ENCODE measurements at places on chromosomes 13 and 19.
A peak's percentile ranks its signal among the peaks of the same experiment; 100 is the strongest.

DNA sequence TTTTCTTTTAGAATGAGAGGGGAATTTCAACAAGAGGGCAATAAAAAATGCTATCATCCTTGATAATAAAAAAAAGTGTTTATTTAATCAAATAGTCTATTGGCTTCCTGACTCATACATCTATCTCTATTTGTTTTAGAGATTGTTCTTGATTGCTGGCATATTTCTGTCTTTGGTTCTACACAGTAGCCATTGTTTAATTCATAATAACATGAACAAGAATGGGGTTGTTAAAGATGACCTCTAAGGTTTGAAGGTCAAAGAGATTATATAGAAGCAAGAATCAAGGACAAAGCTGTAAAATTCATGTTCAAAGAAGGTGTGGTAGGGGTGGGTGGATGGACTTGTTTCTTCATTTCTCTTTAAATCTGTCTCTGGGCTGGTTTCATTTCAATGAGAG lies 166.0 kb upstream of the KLF12 start:
- no peak for DNase-seq

- no peak for DNase-seq
These were observed 4.3 kb downstream of the SOX1 start for GRCh38 chr13:112071102-112071722.

DNA sequence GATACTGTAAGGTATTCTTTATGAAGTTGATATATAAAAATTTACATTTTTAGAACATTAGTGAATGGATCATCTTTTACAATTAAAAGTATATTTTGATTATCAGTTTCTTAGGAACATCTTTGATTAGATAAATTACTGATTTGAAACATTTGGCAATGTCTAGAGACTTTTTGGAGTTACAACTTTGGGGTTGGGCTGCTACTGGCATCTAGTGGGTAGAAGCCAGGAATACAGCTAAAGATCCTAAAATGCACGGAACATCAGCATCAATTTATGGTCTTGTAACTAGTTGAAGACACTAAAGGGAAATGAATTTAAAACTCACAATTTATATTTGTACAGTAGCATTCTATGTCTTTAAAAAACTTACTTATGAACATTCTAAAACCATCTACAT lies 19.9 kb downstream of the POMP start:
- DNase-seq: no peak

DNA sequence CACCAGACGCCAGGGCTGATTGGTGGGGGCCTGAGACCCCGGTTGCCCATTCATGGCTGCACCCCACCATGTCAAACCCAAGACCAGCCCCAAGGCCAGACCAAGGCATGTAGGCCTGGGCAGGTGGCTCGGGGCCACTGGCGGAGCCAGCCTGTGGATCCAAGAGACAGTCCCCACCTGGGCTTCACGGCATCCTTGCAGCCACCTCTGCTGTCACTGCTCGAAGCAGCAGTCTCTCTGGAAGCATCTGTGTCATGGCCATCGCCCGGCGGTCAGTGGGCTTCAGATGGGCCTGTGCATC lies 3.8 kb upstream of the TEKTIP1 start:
- no peak for DNase-seq

DNA sequence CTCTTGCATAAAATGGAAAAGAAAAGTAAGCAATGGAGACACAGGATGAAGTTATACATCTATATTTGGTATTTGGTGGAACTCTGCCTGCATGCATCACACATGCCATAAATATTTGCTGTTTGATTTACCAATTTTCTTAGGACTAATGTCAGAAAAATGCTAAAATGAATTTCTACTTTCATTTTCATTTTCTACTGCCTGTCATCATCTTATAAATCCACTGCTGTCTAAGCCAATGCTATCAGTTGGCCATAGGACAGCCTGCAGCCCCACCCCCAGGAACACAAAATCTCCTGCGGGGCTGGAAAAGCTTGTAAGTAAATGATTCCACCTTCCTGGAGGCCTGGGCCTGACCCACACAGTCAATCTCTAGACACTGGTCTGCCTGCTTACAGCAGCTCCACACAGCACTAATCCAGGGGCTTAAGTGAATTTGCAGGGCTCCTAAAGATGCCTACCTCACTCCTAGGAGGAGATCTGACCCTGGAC lies 122.0 kb downstream of the ENOX1 start:
- peak; percentile 4 for DNase-seq

- DNase-seq: no peak
These were observed 1.1 kb upstream of the NEK3 start for GRCh38 chr13:52160506-52160905.

GRCh38 chr19:52296400-52296772 lies 583 bp upstream of the ZNF480 start:
- no peak for DNase-seq

GRCh38 chr13:61136515-61136914 lies 279.1 kb downstream of the PCDH20 start:
- no peak for DNase-seq

- DNase-seq: no peak
These were observed 25.2 kb upstream of the ARGLU1 start for GRCh38 chr13:106593132-106593531.

DNA sequence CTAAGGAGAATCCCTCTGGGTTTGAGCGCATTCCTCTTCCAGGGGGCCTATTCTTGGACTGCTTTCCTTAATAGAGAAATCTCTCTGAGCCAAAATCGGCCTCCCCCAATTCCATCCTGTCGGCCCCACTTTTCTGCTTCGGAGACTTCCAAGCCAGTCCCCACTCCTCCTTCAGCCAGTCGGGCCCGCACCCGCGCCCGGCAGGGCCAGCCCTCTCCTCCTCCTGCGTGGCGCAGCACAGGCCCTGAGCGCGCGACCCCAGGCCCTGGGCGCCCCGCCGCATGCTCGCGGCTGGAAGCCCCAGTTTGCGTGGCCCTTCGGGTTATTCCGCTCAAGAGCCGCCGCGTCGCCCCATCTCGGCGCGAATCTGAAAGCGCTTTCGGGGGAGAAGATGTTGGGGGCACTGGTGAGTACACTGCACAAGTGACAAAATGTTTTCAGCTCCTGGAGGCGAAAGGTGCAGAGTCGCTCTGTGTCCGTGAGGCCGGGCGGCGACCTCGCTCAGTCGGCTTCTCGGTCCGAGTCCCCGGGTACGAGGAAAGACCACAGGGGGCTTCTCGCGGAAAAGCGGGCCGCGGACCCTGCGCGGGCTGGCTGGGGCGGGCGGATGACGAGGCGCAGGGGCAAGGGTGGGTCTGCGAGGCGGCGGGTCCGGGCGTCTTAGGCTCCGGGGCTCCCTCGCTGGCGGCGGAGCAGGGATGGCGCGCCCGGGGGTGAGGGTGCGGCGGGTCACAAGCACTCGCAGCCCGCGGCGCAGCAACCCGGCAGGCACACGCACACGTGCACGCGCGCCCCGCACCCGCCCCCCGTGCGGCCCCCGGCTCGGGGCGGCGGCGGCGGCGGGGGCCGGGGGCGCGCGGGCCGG lies at the start of gene IL17D:
IL17D (plus strand) TSS at position 785 of the 865 bp plus-strand sequence. CDS start 303 bp downstream, outside the sequence.
- DNase-seq: peak; percentile 55

GRCh38 chr13:52665325-52665724 lies 12.7 kb downstream of the SUGT1 start:
- peak; percentile 16 for DNase-seq

DNA sequence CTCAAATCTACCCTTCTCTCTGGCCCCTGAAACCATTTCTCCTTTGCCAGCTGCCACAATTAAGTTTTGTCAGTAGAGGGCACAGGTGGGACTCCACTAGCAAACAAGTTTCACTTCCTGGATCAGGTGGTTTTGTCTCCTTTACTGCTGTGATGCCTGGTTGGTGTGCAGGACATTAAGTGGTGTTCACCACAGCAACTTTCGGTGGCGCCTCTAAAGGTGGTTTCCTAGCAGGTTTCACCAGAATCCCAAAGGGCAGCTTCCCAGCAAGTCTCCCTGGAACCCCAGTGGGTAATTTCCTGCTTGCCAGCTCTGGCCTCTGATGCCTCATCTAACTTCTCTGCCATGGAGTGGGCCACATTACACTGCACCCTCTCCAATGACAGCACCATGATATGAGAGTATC lies 16.6 kb downstream of the MED4 start:
- no peak for DNase-seq

- DNase-seq: no peak
These were observed 779.6 kb downstream of the DIAPH3 start for GRCh38 chr13:59384154-59384553.

Measured in NCI-H524 (cell line).